ENCODE measurements at places on chromosomes 4 and X. TPM values are rescaled to one million over a fixed set of nuclear protein-coding genes. Genes with fewer than 3 reads are reported as not detected.
A peak's percentile ranks its signal among the peaks of the same experiment; 100 is the strongest.

Gene EREG
- 3.9 TPM for total RNA-seq

DNA sequence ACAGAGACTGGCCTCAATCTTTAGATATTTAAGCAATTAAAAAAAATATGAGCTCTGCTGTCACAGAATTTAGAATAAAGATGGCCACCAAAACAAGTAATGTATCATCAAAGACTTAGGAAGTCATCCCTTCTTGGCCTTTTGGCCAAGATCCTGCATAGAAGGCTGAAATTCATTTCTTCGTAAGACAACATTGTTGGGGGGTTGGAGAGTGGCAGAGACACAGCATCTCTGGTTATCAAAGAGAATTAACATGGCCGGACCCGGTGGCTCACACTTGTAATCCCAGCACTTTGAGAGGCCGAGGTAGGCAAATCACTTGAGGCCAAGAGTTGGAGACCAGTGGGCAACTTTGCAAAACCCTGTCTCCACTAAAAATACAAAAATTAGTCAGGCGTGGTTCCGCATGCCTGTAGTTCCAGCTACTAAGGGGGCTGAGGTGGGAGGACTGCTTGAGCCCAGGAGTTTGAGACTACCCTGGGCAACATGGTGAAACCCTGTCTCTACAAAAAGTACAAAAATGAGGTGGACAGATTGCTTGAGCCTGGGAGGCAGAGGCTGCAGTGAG, 4.0 kb downstream of the PPM1K start:
- DNase-seq: no peak

DNA sequence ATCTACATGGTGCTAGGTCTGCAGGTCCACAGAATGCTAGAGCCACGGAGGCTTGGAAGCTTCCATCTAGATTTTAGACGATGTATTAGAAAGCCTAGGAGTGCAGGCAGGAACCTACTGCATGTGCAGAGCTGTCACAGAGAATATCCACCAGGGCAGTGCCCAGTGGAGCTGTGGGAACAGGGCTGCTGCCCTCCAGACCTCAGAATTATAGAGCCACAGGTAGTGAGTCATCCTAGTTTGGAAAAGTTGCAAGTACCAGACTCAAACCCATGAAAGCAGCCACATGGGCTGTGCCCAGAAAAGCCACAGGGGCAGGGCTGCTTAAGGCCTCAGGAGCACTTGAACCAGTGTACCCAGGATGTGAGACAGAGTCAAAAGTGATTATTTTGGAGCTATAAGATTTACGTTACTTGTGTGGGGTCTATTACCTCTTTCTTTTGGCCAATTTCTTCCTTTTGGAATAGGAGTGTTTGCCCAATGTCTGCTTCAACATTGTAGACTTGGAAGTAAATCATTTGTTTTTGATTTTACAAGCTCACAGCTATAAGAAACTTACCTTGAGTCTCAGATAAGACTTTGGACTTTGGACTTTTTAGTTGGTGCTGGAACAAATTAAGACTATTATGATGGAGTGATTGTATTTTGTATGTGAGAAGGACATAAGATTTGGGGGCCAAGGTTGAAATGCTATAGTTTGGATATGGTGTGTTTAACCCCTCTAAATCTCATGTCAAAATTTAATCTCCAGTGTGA, 143.5 kb upstream of the CHRDL1 start:
- no peak for DNase-seq

- no peak for DNase-seq
Measured at GRCh38 chrX:153761863-153762262, 2.2 kb upstream of the PLXNB3 start.

GRCh38 chr4:145819853-145820181, 118.8 kb downstream of the ZNF827 start:
- no peak for DNase-seq

Gene APOO
- total RNA-seq: 7.5 TPM

Gene TMPRSS11A
- total RNA-seq: 3.1 TPM

DNA sequence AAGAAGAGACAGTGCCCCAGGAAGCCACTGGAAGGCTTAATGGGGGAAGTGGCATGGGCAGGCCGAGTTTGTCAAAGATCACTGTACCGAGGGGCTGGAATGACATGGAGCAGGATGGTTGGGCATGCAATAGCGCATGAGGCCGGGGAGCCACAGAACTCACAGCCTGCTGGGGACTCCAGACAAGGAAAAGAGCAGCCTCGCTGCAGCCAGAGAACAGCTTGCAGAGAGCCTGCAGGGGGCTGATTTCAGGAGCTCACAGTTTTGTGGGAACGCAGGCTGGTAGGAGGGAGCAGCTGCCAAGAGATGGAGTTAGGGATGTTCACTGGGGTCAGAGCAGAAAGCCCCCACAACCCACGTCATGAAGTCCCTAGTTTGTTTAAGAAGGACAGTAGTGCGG, 45.4 kb downstream of the STOX2 start:
- DNase-seq: no peak

- DNase-seq: peak; percentile 3
Measured at GRCh38 chrX:133005042-133005441, 46.6 kb upstream of the HS6ST2 start.

DNA sequence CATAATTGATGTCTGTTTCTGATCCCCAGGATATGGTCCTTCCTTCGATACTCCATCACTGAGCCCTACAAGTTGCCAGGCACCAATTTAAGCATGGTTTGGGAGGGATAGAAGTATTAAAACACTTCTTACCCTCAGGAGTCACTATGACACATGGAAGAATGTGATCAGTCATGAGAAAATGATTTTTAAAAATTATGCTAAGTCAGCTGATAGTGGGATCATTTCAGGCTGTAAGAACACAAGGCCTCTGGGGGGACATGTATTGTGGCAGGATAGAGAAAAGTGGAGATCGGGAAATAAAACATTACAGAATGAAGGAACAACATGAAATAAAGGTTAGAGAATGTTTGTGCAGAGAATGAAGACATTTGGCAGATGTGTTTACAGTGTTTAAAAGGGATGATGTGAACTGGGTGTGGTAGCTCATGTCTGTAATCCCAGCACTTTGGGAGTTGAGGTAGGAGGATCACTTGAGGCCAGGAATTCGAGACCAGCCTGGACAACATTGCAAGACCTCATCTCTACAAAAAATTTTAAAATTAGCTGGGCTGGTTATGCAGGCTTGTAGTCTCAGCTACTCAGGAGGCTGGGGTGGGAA, 64.0 kb downstream of the ELOVL6 start:
- DNase-seq: peak; percentile 31

DNA sequence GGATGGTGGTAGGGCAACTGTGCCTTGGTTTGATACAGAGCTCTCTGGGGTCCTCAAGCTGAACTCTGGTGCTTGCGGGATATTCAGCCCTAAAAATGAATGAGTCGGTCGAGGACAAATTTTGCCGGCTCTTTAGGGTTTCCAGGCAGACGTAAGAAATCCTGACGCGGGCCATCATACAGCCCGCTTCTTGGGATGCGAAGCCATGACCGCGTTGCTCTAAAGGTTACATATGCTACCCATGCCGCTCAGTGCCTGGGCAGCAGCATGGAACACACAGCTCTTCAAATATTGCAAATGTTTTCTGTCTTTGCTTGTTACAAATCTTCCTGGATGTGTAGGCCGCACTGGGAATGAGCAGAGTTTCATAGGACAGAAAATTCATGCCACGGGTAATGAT, 55.6 kb downstream of the NBDY start:
- no peak for DNase-seq

GRCh38 chr4:151322570-151322969, 2.8 kb downstream of the SH3D19 start:
- peak; percentile 67 for DNase-seq

Gene GYPE
- 1.2 TPM for total RNA-seq

Gene SUPT20HL2
- 3.4 TPM for total RNA-seq

Gene ADH1A
- total RNA-seq: 0.48 TPM

Gene MAGEA2
- total RNA-seq: 0.24 TPM

DNA sequence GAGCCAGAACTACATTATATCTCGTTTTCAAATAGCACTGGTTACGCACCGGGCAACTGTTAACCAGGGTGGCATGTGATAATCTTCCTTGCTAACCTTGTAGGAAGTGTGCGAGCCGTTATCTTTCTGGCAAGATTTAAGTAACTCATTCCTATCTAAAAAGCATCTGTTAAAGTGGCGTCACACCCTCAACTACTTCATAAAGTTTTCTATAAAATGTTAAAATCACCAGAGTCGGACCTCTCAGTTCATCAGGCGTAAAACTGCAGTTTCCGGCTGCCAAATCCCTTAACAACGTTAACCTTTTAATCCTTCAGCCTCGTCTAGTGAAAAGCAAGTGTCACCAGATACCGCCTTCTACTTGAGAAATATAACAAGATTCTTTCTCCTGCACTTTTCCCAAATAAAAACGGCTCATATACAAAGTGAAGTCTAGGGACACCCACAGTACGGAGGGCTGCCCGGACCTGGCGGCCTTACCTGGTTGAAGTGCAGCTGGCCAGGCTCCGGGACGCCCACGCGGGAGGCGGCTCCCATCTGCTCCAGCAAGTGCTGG, 1.2 kb downstream of the SLC39A8 start:
- DNase-seq: peak; percentile 13

Data from umbilical cord (tissue), 2 donors.